ENCODE measurements at places on chromosomes 7 and 10. TPM values are rescaled to one million over a fixed set of nuclear protein-coding genes. Genes with fewer than 3 reads are reported as not detected.

- no peak for DNase-seq
Observed at GRCh38 chr7:145212050-145212449, 376.2 kb upstream of the TPK1 start.

GRCh38 chr7:55490099-55490498, 82.2 kb downstream of the VOPP1 start:
- no peak for DNase-seq

GRCh38 chr7:157970744-157971143, 616.9 kb downstream of the PTPRN2 start:
- DNase-seq = no peak

DNA sequence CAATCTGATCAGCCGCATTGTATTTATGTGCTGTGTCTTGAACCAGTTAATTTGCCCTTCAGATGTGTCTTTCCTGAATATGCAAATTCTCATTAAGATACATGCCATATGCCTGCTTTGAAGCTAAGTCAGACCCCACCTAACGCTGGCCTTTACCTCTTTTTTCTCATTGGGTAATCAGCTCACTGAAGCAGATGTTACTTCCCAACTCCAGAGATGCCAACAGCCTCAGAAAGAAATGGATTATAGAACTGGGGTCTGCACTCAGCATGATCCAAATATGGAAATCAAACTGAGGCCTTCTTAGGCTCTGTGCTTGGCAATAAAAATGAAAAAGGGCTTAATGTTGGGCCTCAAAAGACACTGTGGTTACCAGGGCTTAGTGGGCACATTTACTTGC, 113.9 kb downstream of the FZD1 start:
- DNase-seq = no peak

- peak; percentile 70 for DNase-seq
Observed at GRCh38 chr7:42493436-42494198, 256.6 kb upstream of the GLI3 start.

The COG5 gene
- total RNA-seq = 37.1 TPM

The TFR2 gene
- total RNA-seq = 0.34 TPM

The AKR1E2 gene
- 1.9 TPM for total RNA-seq

The VAX1 gene
- total RNA-seq = not detected

All from kidney epithelial cell (primary cell).